ENCODE measurements at places on chromosomes 11 and 22.

DNA sequence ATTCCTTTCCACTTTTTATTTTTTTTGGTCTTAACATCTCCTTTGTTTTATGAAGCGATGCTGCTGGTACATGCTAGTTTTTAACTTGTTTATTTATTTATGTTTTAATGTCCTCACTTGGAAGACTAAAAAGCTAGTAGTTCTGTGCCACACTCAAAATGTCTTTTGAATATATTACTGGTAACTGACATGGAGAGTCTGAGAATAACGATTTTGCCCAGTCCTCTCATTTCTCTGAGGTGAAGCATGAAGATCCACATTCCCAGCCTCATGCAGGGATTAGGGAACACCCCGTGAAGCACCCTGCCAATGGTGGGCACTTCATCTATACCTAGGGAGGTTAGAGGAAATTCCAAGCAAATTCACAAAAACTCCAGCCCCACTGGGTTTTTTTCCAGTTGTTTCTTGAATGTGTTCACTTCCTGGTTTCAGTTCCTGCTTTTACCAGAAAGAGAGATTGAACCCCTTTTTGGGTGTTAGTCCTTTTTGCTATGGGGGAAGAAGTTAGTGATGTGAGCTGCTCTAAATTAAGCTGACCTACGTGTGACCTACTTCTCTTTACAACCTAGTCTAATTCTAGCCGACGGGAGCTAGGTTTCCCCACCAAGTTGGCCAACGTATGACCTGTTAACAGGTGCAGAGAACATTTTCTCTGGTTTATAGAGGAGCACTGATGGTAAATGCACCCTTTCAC, 106.1 kb downstream of the SLC1A2 start:
- DNase-seq: no peak

DNA sequence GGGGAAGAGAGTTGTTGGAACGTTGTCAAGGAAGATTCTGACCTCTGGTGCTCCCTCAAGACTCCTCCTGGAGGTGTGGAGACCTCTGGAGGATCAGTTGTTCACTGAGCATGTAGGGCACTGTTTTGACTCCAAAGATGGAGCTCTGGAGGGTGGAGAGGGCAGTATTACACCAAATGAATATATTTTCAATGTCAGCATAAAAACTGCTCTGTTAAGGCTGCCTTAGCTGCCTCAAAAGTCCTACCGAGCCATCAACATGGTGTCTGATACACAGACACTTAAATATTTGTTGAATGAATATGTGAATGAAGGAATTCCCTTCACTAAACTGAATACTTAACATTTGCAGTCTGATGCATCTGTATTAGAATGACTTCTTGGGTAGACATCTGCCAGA, 144.2 kb upstream of the SPON1 start:
- DNase-seq: no peak

DNA sequence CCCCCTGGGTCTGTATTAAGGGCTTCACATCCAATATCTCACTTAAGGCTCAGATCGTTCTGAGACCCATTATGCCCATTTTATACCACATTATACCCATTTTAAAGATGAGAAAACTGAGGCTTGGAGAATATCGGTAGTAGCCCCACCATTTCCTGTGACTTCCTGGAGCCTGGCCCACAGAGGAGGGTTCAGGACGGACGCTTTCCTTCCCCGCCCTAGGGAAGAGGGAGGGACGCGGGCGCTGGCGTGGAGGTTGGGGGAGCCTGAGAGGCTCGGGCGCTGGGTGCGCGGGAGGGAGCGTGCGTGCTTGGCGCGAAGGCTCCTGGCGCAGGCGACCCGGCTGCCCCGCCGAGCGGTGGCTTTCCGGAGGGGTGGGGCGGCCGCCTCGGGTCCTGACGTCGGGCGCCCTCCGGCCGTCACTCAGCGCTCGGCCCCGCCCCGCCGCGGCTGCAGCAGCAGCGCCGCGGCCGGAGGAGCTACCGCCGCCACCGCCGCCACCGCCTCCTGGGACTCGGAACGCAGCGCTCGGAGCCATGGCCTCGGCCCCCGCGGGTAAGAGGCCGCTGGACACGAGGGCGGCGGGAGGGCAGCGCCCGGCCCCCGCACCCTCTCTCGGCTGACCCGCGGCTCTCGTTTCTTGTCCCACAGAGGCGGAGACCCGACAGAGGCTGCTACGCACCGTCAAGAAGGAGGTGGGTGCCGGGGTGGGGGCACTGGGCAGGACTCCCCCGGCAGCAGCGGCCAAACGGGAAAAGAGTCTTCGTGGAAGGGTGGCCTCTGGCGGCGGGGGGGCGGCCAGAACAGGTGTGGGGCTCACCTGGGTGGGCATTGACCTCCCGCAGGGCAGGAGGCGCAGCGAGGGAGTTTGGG, at the start of gene SGSM1:
Gene SGSM1, plus strand, starts transcription at position 422 of the 873 bp plus-strand sequence. Its CDS starts 115 bp downstream, at position 537.
- peak; percentile 63 for DNase-seq

GRCh38 chr11:57324886-57325734, at the start of gene TNKS1BP1:
Gene TNKS1BP1, minus strand, starts transcription at chr11:57324952. Its CDS starts 3,067 bp downstream, at chr11:57321885.
- peak; percentile 84 for DNase-seq

DNA sequence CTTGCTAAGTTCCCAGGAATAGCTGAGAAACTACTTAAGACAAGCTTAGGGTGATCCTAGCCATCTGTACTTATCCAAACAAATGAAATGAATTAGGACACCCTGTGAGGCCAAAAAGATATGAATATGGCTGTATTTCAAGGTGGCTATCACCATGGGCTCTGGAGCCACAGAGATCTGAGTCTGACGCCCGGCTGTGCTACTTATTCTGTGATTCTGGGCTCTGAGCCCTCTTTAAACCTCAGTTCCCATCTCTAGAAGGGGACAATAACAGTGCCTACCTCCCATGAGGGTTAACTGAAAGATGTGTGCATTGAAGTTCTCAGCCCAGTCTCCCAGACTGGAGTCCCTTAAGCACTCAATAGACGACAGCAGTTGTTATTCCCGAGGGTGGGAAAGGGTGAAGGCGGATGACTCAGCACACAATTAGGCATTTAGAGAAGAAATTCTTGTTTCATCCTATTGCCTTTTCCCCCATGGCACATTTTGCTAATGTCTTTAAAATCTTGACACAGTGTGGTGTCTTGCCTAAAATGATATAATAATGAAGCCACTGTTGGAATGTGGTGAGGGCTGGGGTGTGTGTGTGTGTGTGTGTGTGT, 132.5 kb downstream of the ADAMTS15 start:
- no peak for DNase-seq

Measured in activated T-cell treated with anti-CD3 and anti-CD28 coated beads for 1 hour (primary cell).